ENCODE measurements at places on chromosomes 3 and 15.

DNA sequence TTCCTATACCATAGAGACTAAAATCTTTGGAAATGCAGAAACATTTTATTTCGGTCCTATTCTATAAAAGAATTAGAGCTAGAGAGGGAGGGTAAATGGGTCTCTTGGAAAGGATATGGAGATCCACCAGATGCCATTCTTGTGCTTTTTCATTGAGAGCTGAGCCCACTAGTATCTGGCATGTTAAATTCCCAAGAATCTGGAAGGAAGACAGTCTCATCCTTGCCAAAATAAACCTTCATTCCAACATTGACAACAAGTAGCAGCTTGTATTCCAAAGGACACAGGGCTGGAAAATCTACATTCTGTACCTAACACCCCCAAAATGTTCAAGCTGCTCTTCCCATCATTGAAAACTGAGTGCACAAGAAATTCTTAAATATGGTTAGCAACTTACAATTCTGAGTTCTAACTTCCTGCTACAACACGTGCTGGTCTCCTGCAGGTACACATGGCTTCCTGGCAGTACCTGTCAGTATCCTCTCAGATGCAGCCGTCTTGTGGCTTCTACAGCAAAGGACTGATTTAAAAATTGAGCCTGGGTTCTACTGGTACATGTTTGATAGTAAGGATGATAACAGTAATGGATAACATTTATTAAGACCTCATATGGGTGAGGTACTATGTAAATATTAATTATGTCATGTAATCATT is 348.1 kb downstream of the SV2B start:
- no peak for DNase-seq

DNA sequence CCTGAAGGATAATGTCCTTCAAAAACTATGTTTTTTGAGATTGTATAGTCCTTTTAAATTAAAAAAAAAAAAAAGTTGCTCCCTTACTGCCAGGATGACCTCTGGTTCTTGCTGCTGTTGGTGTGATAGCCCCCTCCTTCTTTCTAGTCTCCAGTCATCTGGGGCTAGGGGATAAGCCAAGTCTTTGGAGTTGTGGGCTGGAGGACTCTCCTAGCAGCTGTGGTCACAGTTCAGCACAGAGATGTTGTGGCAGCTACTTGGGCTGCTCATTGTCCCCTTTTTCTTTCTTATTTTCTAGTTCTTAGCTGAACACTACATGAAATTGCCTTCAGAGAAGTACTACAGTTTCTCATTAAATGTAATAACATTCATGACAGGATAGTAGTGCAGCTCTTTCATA is 39.2 kb upstream of the APH1B start:
- DNase-seq: no peak

DNA sequence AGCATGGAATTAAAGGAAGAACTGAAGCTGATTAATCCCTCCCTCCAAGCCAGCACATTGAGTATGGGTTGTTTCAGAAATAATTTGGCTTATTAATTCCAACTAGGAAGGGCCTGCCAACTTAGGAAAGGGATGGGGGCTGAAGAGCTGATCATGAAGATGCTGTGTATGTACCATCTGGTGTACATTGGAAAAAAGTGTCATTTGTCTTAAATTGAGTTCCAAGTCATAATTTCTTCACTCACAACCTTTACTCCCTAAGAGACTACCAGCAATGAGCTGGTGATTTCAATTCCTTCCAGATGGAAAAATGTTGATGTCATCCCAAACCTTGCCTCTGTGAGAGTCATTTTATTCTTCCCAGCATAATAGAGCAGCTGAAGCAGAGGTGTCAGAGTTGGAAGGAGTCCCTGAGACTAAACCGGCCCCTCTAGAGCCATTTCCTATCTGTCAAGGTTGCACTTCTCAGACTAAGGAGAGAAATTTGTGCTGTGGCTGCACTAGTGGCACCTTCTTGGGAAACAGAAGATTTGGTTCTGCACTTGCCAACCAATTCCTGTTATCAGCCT is 79.4 kb downstream of the GTPBP8 start:
- no peak for DNase-seq

DNA sequence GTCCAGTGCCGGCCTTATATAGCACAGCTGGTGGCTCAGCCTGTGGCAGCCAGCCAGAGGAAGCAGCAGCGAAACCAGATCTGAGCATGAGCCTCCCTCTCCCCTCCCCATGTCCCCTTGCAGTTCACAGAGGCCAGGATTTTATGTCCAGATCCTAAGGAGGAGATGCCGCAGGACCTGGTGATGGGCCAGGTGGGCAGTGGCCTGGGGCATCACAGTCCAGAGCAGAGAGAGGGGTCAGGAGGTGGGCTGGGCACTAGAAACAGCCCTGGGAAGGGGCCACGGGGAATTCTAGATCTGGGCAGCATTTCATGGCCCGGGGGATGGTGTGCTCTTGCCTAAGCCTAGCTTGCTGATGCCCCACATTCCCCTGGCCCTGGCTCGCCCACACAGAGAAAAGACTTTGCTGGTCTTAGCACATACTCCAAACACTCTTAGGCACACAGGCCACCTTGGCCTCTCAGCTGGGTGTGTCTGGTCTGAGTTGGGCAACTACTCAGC is 259 bp upstream of the CILP start:
- no peak for DNase-seq

DNA sequence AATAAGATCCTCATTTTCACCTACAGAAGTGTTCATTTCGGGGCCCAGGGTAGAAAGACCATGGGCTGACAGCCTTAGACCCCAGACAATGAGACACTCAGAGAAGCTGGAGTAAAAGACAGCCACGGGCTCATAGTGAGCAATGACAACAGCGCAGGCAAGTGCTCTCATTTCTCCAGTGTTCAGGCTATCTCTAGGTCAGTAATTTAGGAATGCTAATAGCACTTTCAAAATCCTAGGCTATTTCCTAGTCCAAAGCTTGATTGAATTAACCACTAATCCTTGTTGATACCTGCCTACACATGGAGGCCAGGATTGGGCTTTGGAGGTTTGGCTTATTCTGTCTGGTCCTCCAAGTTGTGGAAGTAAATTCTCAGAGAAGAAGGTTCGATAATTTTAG is 44.4 kb downstream of the FBN1 start:
- DNase-seq: no peak

GRCh38 chr15:34014556-34014955 is 24.4 kb downstream of the AVEN start:
- DNase-seq: no peak

- peak; percentile 72 for DNase-seq
Observed at GRCh38 chr15:64355348-64355943, 527 bp downstream of the CSNK1G1 start.

- DNase-seq: no peak
Observed at GRCh38 chr3:113535898-113536297, 3.5 kb downstream of the SIDT1 start.

- DNase-seq: no peak
Observed at GRCh38 chr15:89876396-89877082, 17.3 kb downstream of the AP3S2 start.

DNA sequence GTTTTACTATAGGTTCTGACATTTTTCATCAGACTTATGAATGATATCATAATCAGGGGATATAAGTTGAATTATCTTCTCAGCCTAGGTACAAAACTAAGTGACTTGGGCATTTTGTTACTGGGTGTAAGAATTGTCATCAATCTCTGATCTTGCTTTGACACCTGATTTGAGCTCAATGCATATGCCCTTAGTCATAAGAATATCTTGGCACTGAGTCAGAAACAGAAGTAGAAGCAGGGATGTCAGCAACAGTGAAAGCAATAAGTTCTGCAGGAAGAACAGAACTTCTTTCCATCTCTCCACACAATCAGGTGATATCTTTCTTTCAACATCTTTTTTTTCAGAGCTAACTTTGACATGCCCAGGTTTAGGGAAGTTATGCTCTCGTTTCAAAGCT is 14.6 kb downstream of the SLITRK3 start:
- DNase-seq: no peak

DNA sequence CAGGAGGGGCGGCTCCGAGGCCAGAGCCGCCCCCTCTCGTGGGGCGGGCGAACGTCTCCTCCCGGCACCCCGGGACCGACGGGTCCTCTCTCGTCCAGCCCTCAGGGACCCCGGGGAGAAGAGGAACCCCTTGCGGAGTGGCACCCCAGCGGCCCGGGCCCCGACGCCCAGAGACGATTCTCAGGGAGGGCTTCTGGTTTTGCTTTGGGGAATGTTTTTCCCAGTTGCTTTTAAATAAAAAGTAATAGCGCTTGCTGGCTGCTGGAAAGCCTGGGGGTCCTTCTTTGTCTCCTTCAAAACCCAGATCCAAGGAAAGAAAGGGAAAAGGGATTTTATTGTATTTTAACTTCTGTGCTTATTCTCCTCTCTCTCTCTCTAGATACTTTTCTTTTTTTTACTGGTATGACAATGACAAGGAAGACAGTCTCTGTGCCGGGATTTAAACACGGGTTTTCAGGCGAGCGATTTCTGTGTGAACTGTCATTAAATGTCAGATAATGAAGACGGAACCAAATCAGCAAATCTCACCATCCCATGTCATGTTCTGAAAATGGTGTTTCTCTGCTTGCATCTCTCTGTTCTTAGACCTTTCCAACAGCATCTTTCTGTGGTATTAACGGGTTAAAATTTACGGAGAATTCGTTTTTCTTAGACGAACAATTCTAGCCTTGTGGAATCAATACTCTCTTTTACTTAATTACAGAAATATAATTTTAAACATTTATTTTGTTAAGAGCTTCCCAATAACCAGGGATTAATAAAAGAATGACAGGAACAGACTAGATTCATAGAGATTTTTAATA is 530 bp upstream of the PCOLCE2 start:
- DNase-seq: no peak

GRCh38 chr15:33243393-33243792 is 48.9 kb upstream of the FMN1 start:
- no peak for DNase-seq

GRCh38 chr3:117306299-117306698 is 596.7 kb downstream of the TUSC7 start:
- DNase-seq: no peak

DNA sequence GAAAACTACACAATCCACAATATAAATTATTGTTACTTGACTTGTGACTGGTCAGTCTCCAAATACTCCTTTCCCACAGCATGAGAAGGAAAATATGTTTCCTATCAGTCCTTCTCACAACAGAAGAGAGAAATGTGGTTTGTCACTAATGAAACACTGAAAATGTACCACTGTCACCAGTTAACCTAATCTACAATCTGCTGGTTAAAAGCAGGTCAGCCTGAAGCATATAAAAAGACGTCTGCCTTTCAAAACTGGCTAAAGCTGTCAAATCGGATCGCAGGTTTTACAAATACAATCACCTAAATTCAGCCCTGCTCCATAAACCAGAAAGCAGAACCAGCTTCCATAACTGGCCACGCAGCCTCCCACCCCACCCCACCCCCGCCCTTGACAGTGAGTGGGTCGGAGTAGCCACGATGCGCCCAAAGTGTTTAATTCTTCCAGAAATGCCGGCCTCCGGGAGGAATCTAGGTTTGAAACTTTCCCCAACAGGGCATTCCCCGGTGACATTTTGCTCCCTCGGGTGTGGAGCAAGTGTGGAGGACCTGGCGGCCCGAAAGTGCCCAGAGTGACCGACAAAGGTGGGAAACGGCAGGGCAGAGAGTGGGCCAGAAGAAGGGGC is 682 bp downstream of the ETFA start:
- DNase-seq: no peak
